ENCODE measurements at places on chromosomes 3 and 15. TPM values are rescaled to one million over a fixed set of nuclear protein-coding genes. Genes with fewer than 3 reads are reported as not detected.
A peak's percentile ranks its signal among the peaks of the same experiment; 100 is the strongest.

DNA sequence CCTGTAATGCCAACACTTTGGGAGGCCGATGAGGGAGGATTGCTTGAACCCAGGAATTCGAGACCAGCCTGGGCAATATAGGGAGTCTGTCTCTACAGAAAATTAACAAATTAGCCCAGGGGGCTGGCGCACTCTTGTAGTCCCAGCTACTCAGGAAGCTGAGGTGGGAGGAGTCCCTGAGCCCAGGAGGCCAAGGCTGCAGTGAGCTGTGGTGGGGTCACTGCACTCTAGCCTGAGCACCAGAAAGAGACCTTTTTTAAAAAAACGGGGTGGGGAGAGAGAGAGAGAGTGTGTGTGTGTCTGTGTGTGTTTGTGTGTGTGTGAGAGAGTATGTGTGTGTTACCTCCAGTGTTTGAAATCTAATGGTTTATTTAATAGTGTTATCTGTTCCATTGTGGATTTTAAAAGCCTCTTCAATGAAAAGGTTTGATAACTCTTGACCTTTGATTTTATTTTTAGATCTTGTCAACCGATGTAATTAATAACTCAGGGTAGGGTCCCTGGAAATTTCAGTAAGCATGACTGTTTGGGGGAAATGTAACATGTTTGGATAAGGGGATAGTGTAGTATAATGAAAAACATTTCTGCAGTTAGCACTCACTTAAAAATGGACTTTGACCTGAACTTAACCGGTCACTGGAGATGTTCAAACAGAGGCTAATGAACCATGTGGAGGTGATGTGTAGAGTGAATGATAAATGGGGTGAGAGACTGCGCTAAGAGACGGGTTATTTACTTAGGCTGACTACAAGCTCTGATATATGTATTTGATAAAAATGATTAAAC, 29.7 kb downstream of the LRCH3 start:
- peaks cover 21% of the 10 kb centered on the region for H3K36me3 ChIP-seq
- no peak overlapping the region for H3K4me3 ChIP-seq
- H3K4me1 ChIP-seq = no peaks in the 10 kb centered on the region
- H3K27ac ChIP-seq = no peak overlapping the region
- no peak for DNase-seq

DNA sequence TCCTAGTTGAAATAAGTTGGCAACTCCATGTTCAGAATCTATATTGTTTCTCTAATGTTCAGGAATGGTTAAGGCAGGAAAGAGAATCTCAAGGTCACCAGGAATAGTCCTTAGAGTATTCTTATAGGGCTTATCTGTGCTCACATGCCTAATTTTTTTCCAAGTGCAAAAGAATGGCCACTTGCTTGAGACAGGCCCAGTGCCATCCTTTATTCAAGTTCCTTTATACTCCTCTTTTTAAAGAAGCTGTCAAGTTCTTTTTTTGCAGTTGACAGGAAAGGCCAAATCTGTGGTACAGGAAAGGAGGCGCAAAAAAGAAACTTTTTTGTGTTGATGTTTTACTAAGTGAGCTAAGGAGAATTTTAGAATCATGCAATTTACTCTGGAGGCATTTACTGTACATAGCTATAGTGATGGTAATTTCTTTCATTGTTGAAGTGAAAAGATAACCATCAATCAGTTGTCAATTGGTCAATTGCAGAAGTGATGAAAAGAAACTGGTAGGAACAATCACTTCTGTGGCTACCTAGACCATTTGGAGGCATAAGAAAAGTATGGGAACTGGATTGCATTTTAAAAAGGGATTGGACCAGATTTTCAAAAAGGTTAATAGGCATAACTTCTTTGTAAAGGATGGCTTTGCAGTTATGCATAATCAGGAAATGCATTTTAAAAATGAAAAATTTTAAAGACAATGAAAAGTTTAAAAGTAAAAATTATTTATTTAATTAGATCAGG, 102.5 kb upstream of the SOX2 start:
- H3K36me3 ChIP-seq = no peaks in the 10 kb centered on the region
- no peaks in the 10 kb centered on the region for H3K4me1 ChIP-seq
- H3K4me3 ChIP-seq = no peak overlapping the region
- no peak for DNase-seq

- DNase-seq = peak; percentile 90
- H3K27ac ChIP-seq = peak overlapping the region; percentile 66
Measured at GRCh38 chr3:94225148-94225865, 162.4 kb downstream of the NSUN3 start.

- H3K27ac ChIP-seq = no peak overlapping the region
- H3K4me1 ChIP-seq = peaks cover 6% of the 10 kb centered on the region
- H3K27me3 ChIP-seq = no peaks in the 10 kb centered on the region
Measured at GRCh38 chr3:15520185-15520584, 1.3 kb downstream of the COLQ start.

Gene LRRK1
- polyA plus RNA-seq = 5.1 TPM

DNA sequence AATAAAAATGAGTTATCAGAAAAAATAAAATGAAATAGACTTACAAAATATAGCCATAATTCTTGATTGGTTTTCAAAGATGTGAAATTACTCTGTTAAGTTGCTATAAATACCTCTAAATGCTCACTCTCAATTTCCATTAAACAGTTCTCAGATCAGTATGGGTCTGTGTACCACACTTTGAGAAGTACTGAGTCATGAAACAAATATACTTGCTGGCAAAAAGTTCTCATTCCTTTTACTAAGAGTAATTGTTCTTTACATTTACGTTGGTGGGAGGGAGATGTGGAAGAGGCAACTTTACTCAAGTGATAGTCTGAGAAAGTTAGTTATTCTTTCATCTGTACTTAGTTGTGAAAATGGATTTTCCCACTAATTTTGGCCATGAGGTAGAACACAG, 96.3 kb downstream of the ZNF385D start:
- no peak overlapping the region for H3K27ac ChIP-seq
- no peaks in the 10 kb centered on the region for H3K36me3 ChIP-seq
- H3K27me3 ChIP-seq = no peaks in the 10 kb centered on the region
- H3K4me1 ChIP-seq = no peaks in the 10 kb centered on the region
- H3K4me3 ChIP-seq = no peak overlapping the region

GRCh38 chr3:46236294-46237054, 5.8 kb upstream of the CCR3 start:
- no peak overlapping the region for H3K27ac ChIP-seq
- H3K4me3 ChIP-seq = no peak overlapping the region
- DNase-seq = no peak
- no peaks in the 10 kb centered on the region for H3K36me3 ChIP-seq
- no peaks in the 10 kb centered on the region for H3K4me1 ChIP-seq
- H3K27me3 ChIP-seq = no peaks in the 10 kb centered on the region

Gene TCTA
- polyA plus RNA-seq = 38.0 TPM

Gene FANCD2OS
- not detected for polyA plus RNA-seq

Gene ROBO1
- polyA plus RNA-seq = 68.8 TPM

GRCh38 chr3:4601892-4602291, 108.7 kb downstream of the ITPR1 start:
- no peaks in the 10 kb centered on the region for H3K4me1 ChIP-seq
- H3K27me3 ChIP-seq = no peaks in the 10 kb centered on the region
- no peak overlapping the region for H3K27ac ChIP-seq
- H3K36me3 ChIP-seq = no peaks in the 10 kb centered on the region
- no peak overlapping the region for H3K4me3 ChIP-seq

GRCh38 chr3:44079916-44080315, 161.8 kb upstream of the TOPAZ1 start:
- no peak overlapping the region for H3K27ac ChIP-seq
- no peaks in the 10 kb centered on the region for H3K27me3 ChIP-seq
- H3K36me3 ChIP-seq = no peaks in the 10 kb centered on the region
- no peak for DNase-seq
- H3K4me3 ChIP-seq = no peak overlapping the region

DNA sequence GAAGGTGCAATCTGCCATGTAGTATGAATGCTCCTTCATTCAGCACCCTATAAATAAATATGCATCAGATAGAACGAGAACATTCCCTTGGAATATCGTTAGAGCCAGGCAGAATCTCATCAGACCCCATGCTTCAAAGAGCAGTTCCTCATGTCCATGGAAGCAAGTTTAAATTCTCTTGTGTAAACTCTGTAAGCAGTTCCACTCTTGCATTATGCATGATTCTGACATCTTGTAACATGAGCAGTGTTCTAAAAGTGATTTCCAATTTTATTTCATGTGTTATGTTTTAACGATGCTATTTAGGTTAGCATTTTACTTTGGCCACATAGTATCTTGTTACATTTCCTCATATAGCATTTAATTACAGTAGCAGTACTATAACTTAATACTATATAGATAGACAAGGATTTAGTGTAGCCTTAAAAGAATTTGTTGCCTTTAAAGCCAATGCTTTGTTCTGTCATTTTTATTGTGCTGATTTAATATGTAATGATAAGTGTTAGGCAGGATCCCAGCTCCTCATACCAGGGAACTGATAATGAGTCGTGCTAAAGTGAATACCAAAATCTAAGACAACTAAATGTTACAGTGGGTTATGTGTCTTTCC, 161.2 kb upstream of the NECTIN3 start:
- no peak overlapping the region for H3K27ac ChIP-seq
- no peak for DNase-seq
- H3K4me3 ChIP-seq = no peak overlapping the region
- no peaks in the 10 kb centered on the region for H3K27me3 ChIP-seq
- no peaks in the 10 kb centered on the region for H3K4me1 ChIP-seq
- H3K36me3 ChIP-seq = no peaks in the 10 kb centered on the region

- no peaks in the 10 kb centered on the region for H3K4me1 ChIP-seq
- H3K27ac ChIP-seq = no peak overlapping the region
- H3K27me3 ChIP-seq = no peaks in the 10 kb centered on the region
- DNase-seq = no peak
- no peaks in the 10 kb centered on the region for H3K36me3 ChIP-seq
- H3K4me3 ChIP-seq = no peak overlapping the region
Measured at GRCh38 chr3:8077126-8077525, 424.5 kb upstream of the LMCD1 start.

DNA sequence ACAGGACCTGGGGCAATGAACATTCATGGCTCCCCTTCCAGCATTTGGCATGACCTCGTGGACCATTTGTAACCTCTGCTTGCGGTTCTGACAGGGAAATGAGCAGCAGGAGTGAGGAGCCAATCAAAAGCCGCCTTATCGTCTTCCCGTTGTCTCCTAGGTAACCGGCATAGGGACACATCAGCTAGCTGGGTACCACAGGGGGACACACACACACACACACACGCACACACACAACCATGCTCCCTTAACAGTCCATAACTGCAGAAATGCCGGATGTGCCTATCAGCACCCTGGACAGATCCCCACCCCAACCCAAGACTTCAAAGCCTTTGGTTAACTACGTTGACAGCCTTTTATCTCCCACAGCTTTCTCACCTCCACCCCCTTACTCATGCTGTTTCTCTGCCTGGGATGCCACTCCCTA, 53.4 kb upstream of the CCDC174 start:
- H3K27ac ChIP-seq = no peak overlapping the region
- peak; percentile 74 for DNase-seq
- H3K4me3 ChIP-seq = no peak overlapping the region
- no peaks in the 10 kb centered on the region for H3K36me3 ChIP-seq

DNA sequence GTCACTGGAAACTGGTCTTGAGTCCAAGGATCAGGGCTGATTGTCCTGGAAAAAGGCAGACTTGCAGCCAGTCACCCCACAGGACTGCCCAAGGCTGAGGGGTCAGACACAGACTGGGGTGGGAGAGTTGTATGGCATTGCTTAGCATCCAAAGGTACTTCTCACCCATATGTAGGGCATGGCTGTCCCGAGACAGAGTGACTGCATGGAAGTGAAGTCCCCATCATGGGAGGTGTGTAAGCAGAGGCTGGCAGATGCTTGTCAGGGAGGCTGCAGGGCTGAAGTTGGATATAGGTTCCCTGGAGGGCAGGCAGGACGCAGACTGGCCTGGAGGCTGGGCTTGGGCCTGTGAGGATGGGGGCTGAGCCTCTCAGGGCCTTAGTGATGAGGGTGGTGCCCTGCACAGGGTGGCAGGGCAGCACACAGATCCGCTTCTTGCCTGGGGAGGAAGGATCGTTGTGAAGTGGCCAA, 31.1 kb downstream of the PSTPIP1 start:
- H3K27ac ChIP-seq = no peak overlapping the region
- no peaks in the 10 kb centered on the region for H3K27me3 ChIP-seq
- H3K4me1 ChIP-seq = peaks cover 43% of the 10 kb centered on the region
- H3K4me3 ChIP-seq = no peak overlapping the region
- H3K36me3 ChIP-seq = no peaks in the 10 kb centered on the region

DNA sequence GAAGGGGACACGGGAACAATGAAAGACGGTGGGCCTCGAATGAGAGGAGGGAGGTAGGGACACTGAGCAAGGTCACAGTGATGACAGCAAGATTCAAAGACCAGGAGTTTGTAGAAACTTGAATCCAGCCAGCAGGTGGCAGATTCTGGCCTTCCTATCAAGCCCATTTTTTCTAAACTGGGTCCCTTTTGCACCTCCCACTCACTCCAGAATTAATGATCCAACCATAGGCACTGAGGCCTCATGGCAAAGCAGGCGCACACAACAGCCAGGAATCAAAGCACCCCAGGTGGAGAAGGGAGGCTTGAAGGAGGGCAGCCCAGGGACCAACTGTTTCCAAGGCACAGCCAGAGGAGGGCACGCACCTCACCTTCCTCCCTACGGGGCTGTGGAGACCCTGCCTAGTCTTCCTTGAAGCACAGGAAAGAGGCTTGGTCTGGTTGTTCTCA, 90.2 kb downstream of the ANP32A start:
- peaks cover 18% of the 10 kb centered on the region for H3K4me1 ChIP-seq
- H3K27ac ChIP-seq = no peak overlapping the region

DNA sequence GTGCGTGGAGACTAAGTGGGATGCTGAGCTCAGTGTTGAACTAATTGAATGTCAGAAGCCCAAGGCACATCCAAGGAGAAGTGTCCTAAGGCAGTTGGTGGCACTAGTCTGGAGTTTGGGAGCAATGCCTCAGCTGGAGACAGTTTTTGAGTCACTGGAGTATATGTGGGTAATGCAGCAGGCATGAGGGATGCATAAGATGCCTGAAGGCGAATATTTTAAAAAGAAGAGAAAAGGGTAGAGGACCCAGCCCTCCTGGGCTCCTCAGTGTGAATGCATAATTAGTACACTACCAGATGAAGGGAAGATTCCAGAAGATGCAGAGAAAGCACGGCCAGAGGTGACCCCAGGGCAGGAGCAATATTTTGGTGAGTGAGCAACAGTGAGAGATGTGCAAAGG, 25.1 kb upstream of the PROK2 start:
- no peaks in the 10 kb centered on the region for H3K27me3 ChIP-seq
- no peak overlapping the region for H3K4me3 ChIP-seq
- DNase-seq = no peak
- no peak overlapping the region for H3K27ac ChIP-seq

DNA sequence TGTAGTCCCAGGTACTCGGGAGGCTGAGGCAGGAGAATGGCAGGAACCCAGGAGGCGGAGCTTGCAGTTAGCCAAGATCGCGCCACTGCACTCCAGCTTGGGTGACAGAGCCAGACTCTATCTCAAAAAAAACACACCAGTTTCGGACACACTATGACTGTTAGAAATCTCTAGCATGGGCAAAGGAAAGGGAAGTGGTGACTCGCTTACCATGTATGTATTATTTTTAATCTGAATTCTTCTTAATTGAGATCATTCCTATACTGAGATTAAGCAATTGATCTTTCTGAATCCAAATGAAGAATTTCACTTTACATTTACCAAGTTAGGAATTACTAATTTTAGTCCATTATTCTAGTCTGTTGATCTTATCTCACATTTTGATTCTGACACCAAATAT, 459.2 kb upstream of the ALCAM start:
- no peaks in the 10 kb centered on the region for H3K4me1 ChIP-seq
- H3K36me3 ChIP-seq = no peaks in the 10 kb centered on the region
- H3K27ac ChIP-seq = no peak overlapping the region
- no peak for DNase-seq
- H3K4me3 ChIP-seq = no peak overlapping the region
- no peaks in the 10 kb centered on the region for H3K27me3 ChIP-seq
